ENCODE measurements at places on chromosomes 1 and 21.

- DNase-seq, result no peak
These were observed 15.0 kb downstream of the RHBG start for GRCh38 chr1:156384007-156384406.

DNA sequence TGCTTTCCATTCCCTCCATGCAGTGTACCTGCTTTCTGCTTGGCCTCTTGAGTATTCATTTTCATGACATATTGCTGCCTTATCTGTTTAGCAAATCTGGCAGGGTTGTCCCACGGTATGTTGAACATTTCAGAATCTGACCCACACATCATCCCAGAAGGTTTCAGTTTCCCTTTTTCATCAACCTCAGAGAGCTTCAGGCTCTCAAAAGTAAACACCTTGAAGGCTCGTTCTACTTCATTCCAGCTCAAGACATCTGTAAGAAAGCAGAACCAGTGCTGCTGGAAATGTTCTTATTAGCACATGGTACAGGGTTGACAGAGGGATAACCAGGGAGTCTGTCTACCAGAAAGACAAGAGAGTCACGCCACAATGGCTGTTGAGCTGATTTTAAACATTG is 103.6 kb downstream of the SPAG17 start:
- no peak for DNase-seq

GRCh38 chr1:110857964-110858948 is 14.7 kb upstream of the CD53 start:
- no peak for DNase-seq

GRCh38 chr1:43256675-43257570 is 12.9 kb upstream of the TMEM125 start:
- DNase-seq, result no peak

- no peak for DNase-seq
These were observed 8.1 kb downstream of the MIS18A start for GRCh38 chr21:32270748-32271147.

GRCh38 chr1:153506386-153506785 is 29.4 kb downstream of the S100A6 start:
- DNase-seq, result no peak

GRCh38 chr1:99849744-99850458 is at the start of gene AGL:
Gene AGL (plus strand): TSS chr1:99850361. CDS start chr1:99851043, 682 bp downstream.
- DNase-seq, result peak; percentile 61

DNA sequence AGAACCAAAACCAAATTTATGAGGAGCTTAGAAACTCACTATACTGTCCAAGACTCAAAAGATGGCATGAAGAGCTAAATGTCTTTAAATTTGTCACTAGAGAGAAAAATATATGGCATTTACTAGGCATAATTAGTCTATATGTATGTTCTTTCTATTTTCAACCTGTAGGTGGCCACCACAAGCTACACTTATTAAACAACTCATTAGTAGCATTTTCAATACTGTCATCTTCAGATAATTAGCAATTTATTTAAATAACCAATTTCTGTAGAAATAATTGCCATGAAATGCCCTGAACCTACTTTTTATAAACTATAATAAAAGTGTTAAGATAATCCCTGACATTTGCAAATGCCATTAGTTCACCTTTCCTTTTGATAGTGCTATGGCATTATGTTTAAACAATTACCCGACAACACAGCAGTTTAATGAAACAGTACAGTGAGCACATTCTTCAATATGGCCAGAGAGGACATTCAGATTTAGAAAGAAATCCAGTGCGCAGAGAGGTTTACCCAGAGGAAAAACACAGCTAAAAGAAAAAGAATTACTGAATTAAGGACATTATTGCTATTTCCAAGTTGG is 522.5 kb downstream of the PTBP2 start:
- no peak for DNase-seq

- no peak for DNase-seq
These were observed 7.2 kb downstream of the ZDHHC18 start for GRCh38 chr1:26833432-26834405.

- no peak for DNase-seq
These were observed 16.2 kb downstream of the PROX1 start for GRCh38 chr1:214004014-214004413.

- DNase-seq, result no peak
These were observed 363.7 kb downstream of the MATN1 start for GRCh38 chr1:30359539-30360220.

DNA sequence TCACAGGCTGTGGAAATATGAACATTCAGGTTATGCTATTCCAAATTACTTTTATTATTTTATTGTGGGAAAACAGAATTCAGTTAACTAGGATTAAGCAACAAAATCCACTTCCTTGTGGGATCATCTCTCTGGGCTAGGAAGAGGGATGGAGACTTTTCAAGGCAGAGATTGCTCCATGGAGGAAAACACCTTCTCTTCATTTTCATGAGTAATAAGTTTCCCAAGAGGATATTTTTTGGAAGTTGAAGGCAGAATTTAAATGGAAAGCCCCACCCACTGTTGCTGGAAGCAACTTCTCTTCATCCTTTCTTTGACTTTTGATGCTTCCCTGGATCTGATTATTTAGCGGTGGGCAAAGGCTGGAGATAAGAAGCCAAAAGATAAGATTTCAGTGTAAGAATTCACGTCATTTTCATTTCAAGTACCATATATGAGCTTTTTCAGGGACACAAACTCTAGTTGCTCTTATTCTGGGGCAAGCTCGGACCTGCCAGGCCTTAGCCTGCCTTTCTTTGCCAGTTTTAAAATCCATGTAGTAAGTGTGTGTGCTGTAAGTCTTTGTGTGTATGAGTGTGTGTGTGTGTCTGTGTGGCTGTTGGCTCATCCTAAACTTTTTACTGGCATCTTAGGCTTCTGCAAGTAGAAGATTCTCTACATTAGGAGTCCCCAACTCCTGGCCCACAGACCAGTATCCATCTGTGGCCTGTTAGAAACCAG is 11.7 kb upstream of the IL24 start:
- no peak for DNase-seq

DNA sequence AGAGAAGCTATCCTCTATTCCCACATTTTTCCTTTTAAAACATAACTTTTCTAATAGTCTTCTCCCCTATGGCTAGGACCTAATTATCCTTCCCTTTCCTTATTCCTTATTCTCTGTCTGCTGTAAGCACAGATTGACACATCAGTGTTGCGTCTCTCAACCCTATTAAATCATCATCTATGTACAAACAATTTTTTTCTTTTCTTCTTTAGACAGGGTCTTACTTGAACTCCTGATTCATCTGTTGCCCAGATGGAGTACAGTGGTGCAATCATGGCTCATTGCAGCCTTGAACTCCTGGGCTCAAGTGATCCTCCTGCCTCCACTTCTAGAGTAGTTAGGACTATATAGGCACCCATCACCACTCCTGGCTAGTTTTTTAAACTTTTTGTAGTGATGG is 8.3 kb downstream of the KLHDC9 start:
- DNase-seq, result no peak

GRCh38 chr1:180586671-180587155 is 27.9 kb downstream of the OVAAL start:
- no peak for DNase-seq

- no peak for DNase-seq
These were observed 17.5 kb downstream of the CFAP45 start for GRCh38 chr1:159882527-159882862.

GRCh38 chr1:94726981-94727685 is 93.0 kb upstream of the SLC44A3 start:
- no peak for DNase-seq

DNA sequence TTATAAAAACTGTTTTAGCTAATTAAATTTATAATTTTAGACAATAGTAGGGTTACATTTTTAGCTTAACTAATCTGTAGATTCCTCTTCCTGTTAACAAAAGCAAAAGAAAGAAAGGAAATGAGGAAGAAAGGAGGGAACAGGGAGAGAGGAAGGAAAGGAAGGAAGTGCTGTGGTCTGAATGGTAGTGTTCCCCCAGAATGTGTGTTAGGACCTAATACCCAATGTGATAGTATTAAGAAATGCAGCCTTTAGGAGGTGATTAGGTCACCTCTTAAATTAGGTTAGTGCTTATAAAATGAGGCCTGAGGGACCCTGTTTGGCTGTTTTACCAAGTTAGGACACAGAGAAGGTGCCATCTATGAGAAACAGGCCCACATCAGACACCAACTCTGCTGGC is 136.9 kb upstream of the SAMSN1 start:
- no peak for DNase-seq

DNA sequence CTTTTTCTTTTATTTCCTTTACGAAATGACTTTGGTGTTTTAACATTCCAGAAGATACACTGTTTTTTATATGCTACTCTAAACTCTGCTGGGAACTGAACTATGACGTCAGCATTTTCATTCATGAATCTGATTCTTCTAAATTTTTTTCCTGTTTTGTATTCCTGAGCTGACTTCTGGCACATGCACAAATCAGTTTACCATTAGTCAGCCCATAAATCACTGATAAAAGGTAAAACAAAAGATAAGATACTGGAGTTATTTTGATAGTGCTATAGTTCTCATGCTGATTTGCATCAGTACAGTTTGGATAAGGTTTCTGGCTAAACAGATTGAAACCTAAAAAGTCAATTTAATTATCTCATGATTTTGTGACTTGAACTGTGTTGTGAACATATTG is 10.4 kb downstream of the CAMTA1 start:
- no peak for DNase-seq

- DNase-seq, result no peak
These were observed 188.6 kb downstream of the FCRL5 start for GRCh38 chr1:157363660-157364140.

DNA sequence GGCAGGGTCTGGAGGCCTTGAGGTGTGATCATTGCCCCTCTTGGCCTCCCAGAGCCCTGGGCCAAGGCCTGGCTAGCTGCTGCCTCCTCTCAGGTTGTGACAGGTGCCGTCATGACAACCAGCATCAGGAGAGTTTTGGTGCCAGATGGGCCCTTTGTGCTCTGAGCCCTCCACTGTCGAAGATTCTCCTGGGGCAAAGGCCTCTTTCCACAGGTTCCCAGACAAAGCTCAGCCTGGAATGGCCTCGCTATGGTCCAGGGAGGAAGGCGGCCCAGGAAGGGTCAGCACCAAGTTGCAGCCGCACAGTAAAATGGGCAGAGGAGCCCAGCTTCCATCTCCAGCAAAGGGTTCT is 78.4 kb downstream of the ALPL start:
- DNase-seq, result no peak

- no peak for DNase-seq
These were observed 98.6 kb downstream of the SIK1 start for GRCh38 chr21:43328185-43328957.

- no peak for DNase-seq
These were observed 89.2 kb upstream of the WNT4 start for GRCh38 chr1:22231995-22232690.

DNA sequence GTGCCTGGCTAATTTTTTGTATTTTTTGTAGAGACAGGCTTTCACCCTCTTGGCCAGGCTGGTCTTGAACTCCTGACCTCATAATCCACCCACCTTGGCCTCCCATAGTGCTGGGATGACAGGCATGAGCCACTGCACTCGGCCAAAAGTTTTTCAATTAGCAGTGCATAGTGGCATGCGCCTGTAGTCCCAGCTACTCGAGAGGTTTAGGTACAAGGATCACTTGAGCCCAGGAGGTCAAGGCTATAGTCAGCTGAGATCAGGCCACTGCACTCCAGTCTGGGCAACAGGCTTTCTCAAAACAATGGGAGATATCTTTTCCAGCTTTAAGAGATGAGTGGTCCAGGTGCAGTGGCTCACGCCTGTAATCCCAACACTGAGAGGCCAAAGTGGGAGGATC is 30.8 kb downstream of the DAP3 start:
- no peak for DNase-seq

DNA sequence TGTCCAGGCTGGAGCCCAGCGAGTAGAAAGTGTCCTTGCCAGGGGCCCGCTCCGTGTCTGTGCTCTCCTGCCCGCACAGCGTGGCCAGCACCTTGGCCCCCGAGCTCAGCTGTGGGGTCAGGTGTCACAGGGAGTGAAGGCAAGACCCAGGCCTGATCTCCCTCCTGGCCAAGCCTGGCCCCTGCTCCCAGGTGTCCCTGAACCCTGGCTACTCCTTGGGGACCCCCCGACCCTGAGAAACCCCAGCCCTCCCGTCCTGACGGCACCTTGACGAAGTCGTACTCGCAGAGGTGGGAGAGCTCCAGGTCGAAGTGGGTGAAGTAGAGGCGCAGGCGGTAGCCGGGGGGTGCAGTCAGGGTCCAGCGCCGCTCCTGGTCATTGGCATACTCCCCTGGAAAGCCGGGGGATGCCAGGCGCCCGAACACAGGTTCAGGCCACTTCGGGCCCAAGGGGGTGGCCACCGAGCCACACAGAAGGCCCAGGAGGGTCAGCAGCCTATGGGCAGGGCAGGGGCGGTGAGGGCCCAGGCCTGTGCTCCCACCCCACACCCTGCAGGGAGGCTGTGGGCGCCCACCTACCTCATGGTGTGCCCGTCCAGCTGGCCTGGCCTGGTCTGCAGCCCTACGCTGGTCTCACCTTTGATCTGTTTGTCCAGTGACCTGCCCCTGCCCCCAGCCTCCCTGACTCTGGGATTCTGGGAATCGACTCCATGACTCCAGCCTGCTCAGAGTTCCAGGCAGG is at the start of gene MASP2:
MASP2 (minus strand) TSS at position 615 of the 741 bp plus-strand sequence; CDS start at position 583, 32 bp downstream.
- DNase-seq, result no peak

DNA sequence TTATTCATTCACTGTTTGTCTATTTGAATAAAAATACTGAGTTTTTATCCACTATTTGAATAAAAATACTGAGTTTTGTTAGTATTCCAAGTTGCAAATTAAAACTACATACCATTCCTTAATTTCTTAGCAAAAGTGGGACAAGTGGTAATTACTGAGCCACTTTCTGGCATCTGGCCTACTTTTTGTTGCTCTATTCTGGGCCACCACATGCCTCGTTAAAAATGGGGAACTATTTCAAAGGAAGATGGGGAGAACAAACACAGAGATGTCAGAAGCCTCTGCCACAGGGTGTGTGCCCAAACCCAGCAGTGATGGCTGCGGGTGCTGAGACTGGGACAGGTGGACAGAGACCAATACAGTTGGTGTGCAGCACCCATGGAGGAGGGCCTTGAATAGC is 14.6 kb downstream of the PIGP start:
- no peak for DNase-seq

GRCh38 chr1:234705615-234706014 is 95.6 kb upstream of the IRF2BP2 start:
- no peak for DNase-seq

All from spinal cord (tissue), 10 donors.